Astrocyte of the spinal cord (primary cell): ENCODE measurements at places on chromosomes 5 and 9.

- DNase-seq = peak; percentile 94
Observed at GRCh38 chr5:89313804-89314588, 431.0 kb upstream of the MEF2C start.

- peak; percentile 9 for DNase-seq
Observed at GRCh38 chr9:115278326-115279035, 160.5 kb upstream of the TNC start.

GRCh38 chr5:118511846-118512245 is 476.5 kb downstream of the DTWD2 start:
- DNase-seq = no peak

- no peak for DNase-seq
Observed at GRCh38 chr9:78905986-78906755, 609.2 kb downstream of the PSAT1 start.

DNA sequence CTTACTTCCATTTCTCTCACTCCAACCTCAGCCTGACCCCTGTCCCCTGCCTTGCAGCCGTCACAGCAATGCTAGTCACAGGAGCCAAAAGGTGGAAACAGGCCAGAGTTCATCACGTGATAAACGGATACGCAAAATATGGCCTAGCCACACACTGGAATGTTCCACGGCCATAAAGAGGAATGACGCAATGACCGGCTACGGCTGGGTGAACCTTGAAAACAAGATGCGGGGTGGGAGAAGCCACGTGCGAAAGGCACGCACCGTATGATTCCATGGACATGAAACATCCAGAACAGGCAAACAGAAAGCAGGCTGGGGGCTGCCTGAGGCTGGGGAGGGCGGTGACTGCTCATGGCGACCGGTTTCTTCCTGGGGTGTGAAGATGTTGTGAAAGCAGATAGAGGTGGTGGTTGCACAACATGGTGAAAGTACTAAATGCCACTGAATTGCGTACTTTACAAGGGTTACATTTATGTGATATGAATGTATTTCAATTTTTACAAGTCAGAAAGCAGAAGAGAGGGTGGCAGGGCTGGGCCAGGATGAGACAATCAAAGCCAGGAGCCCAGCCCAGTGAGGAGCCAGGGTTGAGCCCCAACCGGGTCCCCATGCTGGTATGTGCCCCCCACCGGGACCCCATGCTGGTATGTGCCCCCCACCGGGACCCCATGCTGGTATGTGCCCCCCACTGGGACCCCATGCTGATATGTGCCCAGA is 117.8 kb upstream of the SARDH start:
- peak; percentile 74 for DNase-seq

GRCh38 chr9:82332018-82332773 is 343.6 kb downstream of the SPATA31D1 start:
- DNase-seq = peak; percentile 81

- DNase-seq = no peak
Observed at GRCh38 chr9:5851445-5851844, 18.5 kb upstream of the ERMP1 start.

DNA sequence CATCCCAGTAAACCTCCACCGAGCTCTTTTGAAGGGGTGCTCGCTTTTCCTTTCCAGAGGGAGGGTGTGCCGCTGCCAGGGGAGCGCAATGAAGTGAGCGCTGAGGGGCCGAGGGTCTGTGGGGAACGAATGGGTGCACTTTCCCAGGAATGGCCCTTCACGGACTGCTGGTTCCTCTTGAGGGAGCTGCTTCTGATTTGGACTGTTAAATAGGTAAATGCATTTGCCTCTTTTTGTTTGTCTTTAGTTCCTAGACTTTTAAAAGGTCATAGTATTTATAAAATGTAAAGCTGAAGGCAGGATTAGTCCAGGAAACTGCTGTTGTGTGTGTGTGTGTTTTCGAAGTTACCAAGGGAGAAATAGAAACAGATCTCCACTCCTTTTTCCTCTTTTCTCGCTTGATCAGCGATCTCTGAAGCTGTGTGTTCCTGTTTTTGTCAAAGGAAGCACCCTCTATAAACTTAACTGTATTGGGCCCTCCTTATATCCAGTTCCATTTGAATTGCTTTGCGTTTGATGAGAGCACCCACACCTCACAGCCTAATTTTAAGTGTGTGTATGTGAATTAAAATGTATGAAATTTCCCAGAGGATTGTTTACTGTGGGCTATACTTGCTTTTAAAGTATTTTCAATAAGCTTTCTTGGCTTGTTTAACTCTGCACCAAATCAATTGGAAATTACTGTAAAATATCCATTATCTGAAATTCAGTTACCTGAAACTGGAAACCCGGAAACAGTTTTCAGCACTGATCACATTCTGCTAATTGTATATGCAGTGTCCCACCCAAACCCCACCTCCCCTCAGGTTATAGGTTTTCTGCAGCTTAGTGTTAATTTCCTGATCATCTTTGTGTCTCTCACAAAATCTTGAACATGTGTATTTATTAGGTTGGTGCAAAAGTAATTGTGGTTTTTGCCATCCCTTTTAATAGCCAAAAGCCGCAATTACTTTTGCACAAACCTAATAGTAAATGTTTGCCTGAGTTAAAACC is 966 bp downstream of the SNX2 start:
- peak; percentile 33 for DNase-seq

- peak; percentile 3 for DNase-seq
Observed at GRCh38 chr9:116939614-116940013, 252.5 kb downstream of the TRIM32 start.

- no peak for DNase-seq
Observed at GRCh38 chr5:60594715-60595477, 105.1 kb downstream of the DEPDC1B start.

DNA sequence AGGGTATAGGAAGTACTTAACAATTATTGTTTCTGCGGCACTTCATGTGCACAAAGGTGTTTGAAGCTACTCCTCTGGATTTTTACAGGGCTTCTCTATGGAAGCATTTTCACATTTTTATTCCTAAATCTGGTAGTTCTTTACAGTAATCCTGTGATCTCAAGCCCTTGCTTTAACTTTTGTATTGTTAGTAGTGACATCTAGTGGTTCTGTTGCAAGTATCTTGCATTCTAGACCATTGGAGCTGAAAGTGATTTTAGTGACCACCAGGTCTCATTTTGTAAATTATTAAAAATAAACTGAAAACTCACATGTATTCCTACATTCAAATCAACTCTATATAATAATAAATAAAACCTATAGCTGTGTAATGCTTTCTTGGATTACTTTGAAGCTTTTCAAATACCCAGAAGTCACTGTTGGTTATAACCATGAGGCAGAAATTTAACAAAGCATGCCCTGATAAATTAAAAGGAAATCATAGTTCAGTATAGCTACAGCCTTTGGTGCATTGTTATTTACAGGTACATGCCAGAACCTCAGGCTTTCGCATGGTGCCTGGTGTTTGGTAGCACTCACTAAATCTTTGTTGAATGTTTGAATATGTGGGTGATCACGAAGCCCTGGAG is 18.9 kb downstream of the RPS23 start:
- peak; percentile 54 for DNase-seq

- peak; percentile 17 for DNase-seq
Observed at GRCh38 chr5:137186759-137187461, 312.2 kb downstream of the SPOCK1 start.

GRCh38 chr9:133844398-133844784 is 106.2 kb upstream of the SARDH start:
- DNase-seq = no peak

GRCh38 chr9:94656200-94656599 is 16.9 kb upstream of the FBP1 start:
- DNase-seq = no peak

- peak; percentile 43 for DNase-seq
Observed at GRCh38 chr5:53253421-53253871, 143.9 kb upstream of the MOCS2 start.

- DNase-seq = no peak
Observed at GRCh38 chr5:76367623-76368371, 35.3 kb upstream of the IQGAP2 start.

DNA sequence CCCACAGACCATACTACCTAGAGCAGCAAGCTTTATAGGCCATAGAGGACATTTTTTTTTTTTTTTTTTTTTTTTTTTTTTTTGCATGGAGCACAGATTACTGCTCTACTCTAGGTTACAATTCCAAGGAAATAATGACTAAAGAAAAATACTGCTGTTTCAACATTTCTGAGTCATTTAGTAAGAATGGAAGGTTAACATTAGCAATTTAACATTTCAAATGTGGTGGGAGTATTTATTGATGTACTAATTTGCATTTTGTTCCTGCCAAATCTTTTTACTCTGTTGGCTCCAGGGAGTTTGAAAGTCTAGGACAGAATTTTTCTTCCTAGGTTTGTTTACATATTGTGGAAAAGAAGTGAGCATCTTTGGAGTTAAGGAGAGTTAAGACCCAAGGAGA is 142.1 kb upstream of the CCDC152 start:
- peak; percentile 53 for DNase-seq

DNA sequence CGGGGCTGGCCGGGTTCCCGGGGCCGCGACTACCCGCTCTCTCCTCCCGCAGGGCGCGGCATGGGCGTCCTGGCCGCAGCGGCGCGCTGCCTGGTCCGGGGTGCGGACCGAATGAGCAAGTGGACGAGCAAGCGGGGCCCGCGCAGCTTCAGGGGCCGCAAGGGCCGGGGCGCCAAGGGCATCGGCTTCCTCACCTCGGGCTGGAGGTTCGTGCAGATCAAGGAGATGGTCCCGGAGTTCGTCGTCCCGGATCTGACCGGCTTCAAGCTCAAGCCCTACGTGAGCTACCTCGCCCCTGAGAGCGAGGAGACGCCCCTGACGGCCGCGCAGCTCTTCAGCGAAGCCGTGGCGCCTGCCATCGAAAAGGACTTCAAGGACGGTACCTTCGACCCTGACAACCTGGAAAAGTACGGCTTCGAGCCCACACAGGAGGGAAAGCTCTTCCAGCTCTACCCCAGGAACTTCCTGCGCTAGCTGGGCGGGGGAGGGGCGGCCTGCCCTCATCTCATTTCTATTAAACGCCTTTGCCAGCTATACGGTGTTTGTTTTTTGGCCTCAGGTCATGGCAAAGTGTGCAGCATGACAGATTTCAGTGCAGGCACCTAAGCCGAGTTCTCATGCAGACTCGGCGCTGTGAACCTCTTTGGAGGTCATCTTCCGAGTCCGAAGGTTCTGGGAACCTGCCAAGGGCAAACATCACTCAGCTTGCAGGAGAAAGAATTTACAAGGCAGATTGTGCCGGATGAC is 516 bp downstream of the MRPL41 start:
- DNase-seq = peak; percentile 33

DNA sequence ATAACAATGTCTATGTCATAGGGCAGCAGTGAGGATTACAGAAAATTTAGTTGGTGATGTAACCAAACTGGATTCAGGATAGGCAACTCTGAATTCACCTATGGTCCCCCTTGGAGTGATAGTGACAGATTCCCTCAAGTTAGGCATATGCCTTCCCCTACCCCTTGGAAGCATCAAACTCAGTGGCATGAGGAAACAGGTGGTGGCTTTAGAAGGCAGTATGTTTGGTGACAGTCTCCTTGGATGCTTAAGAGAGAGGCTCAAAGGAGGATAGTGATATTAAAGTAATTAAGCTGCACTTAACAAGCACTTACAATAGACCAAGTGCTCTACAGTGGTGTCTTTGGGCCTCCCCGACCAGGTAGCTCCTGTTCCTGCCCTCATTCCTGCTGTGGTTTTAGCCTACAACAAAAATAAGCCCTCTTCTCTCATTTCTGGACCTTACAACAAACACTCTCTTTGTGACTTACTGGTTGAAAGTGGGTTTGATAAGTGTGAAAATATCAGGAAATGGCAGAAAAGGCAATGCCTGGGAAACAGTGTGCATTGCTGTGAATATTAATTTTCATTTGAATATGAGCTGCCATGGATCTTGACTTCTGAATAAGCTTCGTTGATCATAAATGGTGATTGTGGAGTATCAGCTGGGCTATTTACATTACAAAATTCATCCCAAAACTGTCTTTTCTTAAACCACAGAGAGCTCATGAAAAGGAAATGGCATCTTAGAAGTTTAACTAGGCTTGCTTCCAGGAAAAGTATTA is 29.2 kb downstream of the NR4A3 start:
- no peak for DNase-seq

- DNase-seq = no peak
Observed at GRCh38 chr5:168946363-168946762, 354.6 kb downstream of the SLIT3 start.

- DNase-seq = no peak
Observed at GRCh38 chr9:113638897-113639296, 175.4 kb downstream of the RGS3 start.

- DNase-seq = no peak
Observed at GRCh38 chr5:143188692-143189091, 214.8 kb downstream of the NR3C1 start.

- DNase-seq = no peak
Observed at GRCh38 chr9:98085944-98086343, 29.4 kb downstream of the NANS start.
